ENCODE measurements at places on chromosomes 3 and 15.

- no peak for DNase-seq
Measured at GRCh38 chr15:100633763-100634075, 31.3 kb downstream of the ASB7 start.

GRCh38 chr3:137869022-137869421 lies 104.9 kb downstream of the SOX14 start:
- DNase-seq: no peak

DNA sequence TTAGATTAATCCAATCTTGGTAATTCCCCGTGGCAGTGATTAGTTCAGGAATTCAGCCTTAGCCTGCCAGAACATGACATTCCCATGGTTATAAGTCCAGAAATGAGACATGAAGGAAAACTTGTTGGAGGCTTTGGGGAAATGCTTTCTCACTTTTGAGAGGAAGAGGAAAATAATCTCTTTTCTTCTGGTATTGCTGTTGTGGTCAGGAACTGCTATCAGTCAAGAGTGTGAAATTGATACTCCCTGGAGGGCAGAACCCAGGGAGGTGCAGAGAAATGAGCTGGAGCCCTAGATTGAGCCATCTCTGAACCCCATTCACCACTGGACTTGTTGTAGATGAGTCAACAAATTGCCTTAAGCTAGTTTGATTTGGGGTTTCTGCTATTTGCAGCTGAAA lies 38.6 kb upstream of the APH1B start:
- no peak for DNase-seq

DNA sequence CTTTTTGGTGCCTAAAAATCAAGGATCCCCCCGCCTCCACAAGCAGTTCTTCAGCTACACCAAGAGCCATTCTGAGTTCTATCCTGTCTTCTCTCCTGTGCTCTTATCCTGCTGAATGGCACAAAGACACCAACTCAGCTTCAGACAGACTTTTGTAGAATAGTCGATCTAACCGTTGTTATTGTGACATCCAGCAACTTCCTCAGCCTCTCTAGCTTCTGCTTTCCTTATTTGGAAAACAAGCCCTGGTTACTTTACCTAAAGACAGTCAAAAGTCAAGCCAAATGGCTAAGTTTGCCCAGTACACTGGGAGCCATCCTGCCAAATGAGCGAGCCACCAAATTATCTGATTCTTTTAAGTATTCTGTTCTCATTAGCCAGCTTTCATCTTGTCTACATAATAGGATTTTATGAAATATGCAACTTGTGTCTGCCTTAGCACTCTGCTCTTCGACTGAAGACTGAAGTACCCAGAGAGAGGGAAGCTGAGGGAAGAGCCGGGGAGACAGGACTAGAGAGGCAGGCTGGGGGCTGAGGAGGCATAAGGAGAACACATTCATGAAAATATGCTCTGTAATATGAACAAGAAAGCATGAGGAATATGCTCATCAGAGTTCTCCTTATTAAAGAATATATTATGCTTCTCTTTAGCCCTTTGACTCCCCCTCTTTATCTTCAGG lies 35.1 kb downstream of the LYZL4 start:
- DNase-seq: no peak

DNA sequence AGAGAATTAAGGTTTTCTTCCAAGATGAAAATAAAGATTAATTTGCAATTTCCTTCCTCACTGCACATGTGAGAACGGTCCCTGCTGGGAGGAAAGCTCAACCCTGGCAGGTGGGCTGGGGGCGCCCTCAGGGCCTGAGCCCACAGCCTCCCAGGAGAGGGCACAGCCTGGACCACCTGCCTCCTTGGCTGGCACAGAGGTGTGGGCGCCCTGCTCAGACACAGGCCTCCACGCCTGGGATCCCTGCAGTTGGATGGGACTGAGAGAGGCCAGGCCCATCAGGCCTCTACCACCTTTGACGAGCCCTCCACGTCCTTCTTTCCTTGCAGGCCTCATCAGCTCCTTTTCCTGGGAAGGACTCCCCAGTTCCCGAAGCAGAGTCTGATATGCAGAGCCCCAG lies 46.4 kb downstream of the DNAJB8 start:
- DNase-seq: no peak

- DNase-seq: no peak
Measured at GRCh38 chr3:145058483-145058882, 1086.9 kb downstream of the DIPK2A start.

- DNase-seq: no peak
Measured at GRCh38 chr3:157023226-157023625, 136.7 kb downstream of the CCNL1 start.

- no peak for DNase-seq
Measured at GRCh38 chr3:117844676-117845075, 1135.1 kb downstream of the TUSC7 start.

DNA sequence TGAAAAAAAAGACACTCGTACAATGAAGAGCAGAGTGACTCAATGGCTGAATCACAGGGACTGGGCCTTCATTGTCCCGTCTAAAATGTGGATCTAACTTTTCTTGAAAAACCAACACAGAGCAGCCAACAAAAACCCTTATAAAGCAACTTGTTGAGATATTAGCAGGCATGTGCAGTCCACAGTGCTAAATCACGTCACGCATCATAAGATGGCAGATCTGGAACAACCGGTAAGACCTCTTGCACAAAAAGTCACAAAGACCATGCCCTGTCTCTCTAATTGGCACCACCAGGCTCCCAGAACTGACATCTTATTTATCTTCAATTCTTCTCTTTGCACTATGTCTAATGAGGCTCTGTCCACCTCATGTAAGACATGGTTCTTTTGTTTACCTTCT lies 177.0 kb downstream of the MAGI1 start:
- no peak for DNase-seq

- DNase-seq: no peak
Measured at GRCh38 chr3:128421439-128421836, 45.3 kb downstream of the DNAJB8 start.

- no peak for DNase-seq
Measured at GRCh38 chr15:63382966-63383710, 1.5 kb upstream of the CA12 start.

GRCh38 chr3:115848641-115849040 lies 225.3 kb downstream of the GAP43 start:
- DNase-seq: no peak

DNA sequence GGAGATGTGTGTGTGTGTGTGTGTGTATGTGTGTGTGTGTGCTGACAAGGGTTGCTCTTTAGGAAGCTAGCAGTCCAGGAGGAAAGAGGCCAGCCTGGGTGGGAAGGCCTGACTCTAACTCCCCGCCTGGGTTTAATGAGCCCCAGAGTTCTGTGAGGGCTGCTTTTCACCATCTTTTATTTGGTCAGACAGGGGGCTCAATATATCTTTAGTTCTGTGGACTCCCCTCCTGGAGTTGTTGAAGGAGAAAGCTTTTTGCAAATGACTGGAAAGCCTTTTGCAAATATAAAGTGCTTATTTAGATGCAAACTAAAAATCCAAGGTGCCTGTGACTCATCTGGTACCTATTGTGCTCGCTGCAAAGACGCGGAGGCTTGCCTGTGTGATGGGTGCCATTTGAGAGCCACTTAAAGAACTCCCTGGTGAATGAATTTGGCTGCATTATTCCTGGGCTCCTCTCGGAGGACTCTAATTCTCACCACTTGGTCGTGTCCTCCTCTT lies 24.5 kb downstream of the DRD3 start:
- DNase-seq: no peak

- DNase-seq: no peak
Measured at GRCh38 chr3:46370839-46371518, at the start of gene CCR5. Gene CCR5 (plus strand): TSS chr3:46370946. CDS start chr3:46372903, 1,957 bp downstream.

DNA sequence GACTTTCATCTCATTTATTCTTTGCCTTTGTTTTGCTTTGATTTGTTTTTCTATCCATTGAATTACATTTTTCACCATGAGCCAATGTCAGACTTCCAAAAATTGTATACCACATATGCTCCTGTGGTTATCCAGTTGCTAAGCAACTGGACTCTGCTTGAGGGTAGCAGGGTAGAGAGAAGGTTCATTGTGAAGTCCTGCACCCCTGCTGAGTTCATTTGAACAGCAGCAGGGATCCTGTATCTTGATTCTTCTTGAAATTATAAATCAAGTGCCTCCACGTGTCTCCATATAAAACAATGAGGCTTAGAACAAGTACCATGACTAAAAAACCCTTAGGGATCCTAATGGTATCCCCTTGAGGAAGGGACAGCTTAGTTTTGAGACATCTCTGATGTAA lies 449.3 kb downstream of the ROBO2 start:
- no peak for DNase-seq

GRCh38 chr3:71754610-71755253 lies 1.1 kb downstream of the GPR27 start:
- DNase-seq: no peak

All from T-cell (primary cell).